Left lung (tissue), 14 donors: ENCODE measurements at places on chromosomes 2 and 18. TPM values are rescaled to one million over a fixed set of nuclear protein-coding genes. Genes with fewer than 3 reads are reported as not detected.

DNA sequence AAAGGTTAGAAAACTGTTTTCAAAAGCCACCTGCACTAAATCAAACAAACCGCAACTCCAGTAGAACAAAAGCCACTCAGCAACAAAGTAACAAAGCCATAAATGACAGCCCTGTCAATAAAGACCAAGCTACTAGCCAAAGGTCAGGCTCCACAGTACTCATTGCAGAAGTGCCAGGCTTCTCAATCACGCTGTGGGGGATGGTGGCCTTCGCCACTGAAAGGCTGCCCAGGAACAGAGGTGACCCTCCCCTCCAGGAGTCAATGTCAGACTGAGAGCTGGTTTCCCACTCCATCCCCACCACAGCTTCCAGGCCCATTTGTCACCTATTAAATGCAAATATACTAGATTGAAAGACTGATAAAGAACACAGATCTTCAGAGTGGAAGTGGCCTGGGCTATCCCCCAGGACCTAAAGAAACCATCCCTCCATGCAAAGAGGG lies 5.9 kb downstream of the ATP8B1 start:
- DNase-seq, result peak; percentile 47

DNA sequence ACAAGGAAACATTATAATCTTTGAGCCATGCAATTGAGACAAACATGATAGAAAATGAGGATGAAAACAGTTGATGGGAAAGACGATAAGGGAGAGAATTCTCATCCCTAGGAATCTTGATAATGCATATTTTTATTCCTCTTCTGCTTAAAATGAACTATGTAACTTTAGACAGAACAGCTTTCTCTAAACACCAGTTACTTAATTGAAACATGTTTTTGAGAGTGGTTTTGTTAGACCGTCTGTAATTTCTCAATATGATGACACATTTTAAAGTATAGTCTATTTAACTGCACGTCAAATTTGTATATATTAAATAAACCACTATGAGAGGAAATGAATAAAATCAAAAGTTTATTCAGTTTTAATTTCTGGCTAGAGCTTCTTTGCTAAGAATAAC lies 1453.9 kb upstream of the NXPH2 start:
- DNase-seq, result no peak

DNA sequence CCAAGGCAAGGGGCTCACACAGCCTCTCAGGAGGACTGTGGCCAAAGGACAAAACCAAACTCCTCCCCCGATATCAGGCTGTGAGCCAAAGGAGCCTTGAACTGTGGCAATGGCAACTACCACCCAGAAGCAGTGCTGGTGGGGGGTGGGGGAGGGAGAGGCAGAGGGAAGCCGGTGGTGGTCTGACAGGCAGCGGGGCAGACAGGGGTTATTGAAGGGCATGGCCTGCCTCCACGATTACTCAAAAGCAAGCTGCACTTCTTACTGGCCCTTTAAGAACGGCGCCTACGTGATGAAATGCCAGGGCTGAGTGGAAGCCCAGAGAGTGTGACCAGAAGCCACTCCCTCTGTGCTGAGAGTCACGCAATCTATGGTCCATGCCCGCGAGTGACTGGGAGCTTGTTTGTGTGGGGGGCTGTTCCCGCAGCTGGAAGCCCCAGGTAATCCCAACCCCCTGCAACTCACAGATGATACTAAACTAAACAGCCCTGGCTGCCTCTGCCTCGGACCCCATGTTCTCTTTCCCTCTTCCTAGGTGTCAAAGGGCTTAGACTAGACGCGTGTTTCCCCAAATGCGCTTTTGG lies 128.2 kb upstream of the CXCR4 start:
- DNase-seq, result peak; percentile 77

DNA sequence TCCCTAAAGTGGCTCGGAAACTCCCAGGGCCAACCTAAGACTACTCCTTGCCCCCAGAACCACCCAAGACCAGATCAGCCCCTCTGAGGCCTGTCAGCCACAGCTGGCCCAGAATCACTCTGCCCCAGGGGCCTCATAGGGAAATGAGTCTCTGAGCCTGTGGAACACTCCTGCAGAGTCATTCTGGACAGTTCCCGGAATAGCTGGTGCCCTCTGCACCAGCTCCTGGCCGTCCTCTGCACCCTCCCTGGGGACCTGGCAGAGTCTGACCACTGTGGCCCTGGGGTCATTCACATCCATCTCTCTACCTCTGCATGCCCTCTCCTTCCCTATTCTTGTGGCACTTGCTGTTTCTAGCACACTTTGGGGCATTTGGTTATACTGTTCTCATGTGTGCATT lies 14.6 kb upstream of the TMEM214 start:
- DNase-seq, result no peak

DNA sequence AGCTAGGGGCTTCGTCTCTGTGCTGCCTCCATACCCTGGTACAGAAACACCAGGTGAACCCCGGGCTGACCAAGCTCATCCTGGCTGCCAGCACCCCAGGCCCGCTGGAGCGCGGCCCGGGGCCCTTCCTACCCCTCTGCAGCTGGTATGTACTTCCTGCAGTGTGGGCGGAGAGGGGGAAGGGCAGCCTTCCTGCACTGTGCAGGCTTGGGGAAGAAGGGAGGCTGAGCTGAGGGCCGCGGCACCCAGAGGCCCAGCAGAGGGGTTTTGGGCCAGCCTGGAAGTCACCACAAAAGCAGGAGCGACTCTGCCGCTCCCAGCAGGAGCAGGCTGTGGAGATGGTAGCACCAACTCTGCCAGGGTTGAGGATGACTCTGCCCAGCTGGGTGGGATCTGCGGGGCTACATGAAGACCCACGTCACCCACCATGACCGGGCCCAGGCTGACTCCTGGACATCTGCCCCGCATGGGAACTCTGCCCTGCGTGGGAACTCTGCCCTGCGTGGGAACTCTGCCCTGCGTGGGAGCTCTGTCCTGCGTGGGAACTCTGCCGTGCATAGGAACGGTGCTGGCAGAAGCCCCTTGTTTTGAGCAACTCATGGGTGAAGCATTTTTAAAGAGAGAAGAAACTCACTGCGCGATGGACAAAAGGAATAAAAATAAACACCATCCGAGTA lies 273.3 kb downstream of the NDUFA10 start:
- no peak for DNase-seq

DNA sequence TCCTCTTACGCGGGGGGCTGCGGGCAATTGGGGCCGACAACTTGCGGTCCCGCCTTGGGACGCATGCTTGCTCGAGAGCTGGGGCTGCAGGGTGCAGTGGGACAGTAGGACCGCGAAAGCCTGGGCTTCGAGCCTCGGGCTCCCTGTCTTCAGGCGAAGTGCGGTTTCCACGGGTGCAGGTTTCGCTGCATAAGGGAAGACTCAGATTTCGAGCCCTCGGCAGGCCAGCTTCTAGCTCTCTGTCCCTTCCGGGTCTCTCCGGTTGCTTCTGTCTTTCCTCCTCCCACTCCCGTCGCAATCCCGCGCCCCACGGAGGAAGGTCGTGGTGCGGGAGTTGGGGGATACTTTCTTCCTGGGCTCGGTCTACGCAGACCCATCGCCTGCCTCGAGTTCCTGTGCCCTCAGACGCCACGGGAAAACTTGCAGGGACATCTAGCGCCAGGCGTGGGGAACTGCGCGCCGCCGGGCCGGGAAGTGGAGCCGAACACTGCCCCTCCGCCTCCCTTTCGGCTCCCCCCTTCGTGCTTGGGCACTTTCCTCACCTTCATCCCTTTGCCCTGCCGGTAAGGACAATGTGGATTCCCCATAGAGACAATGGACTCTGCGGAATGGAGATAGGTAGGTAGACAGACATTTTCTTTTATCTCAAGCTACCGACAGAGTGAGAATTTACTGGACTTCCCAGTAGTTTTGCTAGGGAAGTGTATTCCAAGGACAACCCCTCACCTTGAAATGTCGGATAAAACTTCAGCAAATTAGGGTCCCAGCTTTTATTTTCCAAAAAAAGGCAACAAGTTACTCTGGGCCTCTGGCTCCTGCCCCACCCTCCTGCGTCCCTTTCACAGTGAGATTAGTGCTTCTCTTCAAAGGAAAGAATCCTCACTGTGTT lies 4.2 kb upstream of the HOXD13 start:
- DNase-seq, result no peak

DNA sequence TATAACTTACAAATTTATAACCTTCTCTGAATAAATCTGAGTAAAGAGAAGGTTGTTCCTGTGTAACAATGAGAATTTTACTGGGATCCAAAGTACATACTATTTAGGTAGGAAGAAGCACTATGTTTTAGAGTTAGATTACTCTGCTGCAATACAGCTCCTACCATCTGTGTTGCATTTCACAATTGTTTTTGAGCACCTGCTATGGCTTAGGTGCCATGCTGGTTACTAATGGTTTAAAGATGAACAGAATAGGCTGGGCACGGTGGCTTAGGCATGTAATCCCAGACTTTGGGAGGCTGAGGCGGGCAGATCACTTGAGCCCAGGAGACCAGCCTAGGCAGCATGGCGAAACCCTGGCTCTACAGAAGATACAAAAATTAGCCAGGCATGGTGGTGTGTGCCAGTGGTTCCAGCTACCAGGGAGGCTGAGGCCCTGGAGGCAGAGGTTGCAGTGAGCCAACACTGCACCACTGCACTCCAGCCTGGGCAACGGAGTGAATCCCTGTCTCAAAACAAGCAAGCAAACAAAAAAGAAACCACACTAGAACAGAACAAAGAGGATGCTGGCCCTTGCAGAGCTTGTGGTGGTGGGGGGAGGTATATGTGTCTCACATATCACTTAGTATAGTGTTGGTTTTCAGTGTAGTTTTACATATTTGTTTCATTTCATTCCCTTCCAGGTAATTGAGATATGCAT lies 56.7 kb downstream of the SPTBN1 start:
- DNase-seq, result no peak

- DNase-seq, result no peak
Measured at GRCh38 chr2:192122946-192123345, 71.8 kb downstream of the TMEFF2 start.

DNA sequence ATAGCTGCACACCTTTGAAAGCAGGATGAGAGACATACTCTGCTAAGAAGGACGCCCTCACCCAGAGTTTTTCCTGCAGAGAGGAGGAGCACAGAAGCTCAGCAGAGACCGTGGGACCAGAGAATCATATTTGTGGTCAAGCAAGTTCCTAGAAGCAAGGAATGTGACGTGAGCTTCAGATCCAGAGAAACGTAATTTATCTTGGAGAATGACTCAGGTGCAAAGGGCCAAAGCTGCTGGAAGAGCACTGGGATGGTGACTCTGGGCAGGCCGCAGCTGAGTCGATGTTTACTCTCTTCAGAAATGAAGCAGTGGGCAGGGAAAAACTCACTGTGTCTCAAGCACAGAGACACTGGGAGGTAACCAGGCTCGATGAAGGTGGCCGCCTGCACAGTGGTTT lies 50.1 kb upstream of the IGFBP2 start:
- no peak for DNase-seq

GRCh38 chr2:35651688-35652323 lies 703.8 kb upstream of the CRIM1 start:
- DNase-seq, result no peak

- DNase-seq, result no peak
Measured at GRCh38 chr18:13398631-13399030, 180.1 kb downstream of the LDLRAD4 start.

DNA sequence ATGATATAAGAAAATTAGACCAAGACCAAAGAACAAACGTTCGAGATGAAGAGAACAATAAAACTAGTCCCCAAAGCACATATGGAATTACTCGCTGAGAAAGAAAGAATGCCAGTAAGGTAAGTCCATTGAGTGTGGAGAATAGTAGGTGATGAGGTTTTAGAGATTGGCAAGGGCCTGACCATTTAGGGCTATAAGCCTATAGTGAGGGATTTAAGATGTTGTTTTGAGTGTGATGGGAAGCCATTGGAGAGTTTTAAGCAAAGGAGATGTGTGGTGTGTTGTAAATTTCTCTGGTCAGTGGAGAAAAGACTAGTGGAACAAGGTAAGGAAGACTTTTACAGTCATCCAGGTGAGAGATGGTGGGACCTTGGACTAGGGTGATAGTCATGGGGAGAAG lies 151.1 kb downstream of the MCFD2 start:
- DNase-seq, result no peak

GRCh38 chr2:181104512-181105115 lies 124.2 kb downstream of the UBE2E3 start:
- no peak for DNase-seq

GRCh38 chr2:180006781-180007579 lies at the start of gene CWC22:
Gene CWC22 (minus strand): TSS chr2:180007297. CDS start chr2:179993341, 13,956 bp downstream.
- peak; percentile 94 for DNase-seq

DNA sequence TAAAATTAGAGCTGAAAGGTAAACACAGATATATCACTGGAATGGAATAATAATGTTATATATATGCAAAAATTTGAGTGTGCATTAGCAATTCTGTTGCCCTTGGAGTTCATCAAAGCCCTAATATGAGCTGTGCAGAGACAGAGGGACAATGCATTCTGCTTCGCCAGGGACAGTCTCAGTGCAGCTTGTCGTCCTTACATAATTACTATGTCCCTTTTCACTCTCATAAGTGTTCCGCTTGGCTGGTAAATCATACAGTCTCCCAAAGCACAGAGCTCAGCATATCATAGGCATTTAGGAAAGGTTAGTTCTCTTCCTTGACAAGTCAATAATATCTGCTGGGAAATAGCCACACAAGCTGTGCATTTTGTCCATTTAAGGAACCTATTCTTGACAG lies 30.7 kb downstream of the MAPK4 start:
- DNase-seq, result no peak

- DNase-seq, result no peak
Measured at GRCh38 chr2:84452624-84453023, 6.5 kb downstream of the SUCLG1 start.

- DNase-seq, result no peak
Measured at GRCh38 chr2:200655918-200656580, 70.2 kb downstream of the AOX1 start.

GRCh38 chr2:17093712-17094111 lies 424.5 kb downstream of the RAD51AP2 start:
- DNase-seq, result no peak

The SLC30A3 gene
- polyA plus RNA-seq, result 0.69 TPM

The HOXD12 gene
- not detected for polyA plus RNA-seq

The GNLY gene
- polyA plus RNA-seq, result 2.1 TPM

The ANKRD23 gene
- polyA plus RNA-seq, result 7.9 TPM

The CCBE1 gene
- 96.5 TPM for polyA plus RNA-seq

The EDAR gene
- 7.4 TPM for polyA plus RNA-seq

The SERPINB8 gene
- 3.7 TPM for polyA plus RNA-seq

The RNF181 gene
- 105 TPM for polyA plus RNA-seq

The MAL gene
- 2.4 TPM for polyA plus RNA-seq

The PPP1R1C gene
- polyA plus RNA-seq, result 2.9 TPM

The IL18RAP gene
- 0.99 TPM for polyA plus RNA-seq

The QPCT gene
- 4.1 TPM for polyA plus RNA-seq

The PLGLB2 gene
- 2.6 TPM for polyA plus RNA-seq

The CPLX4 gene
- not detected for polyA plus RNA-seq

The INPP5D gene
- 15.1 TPM for polyA plus RNA-seq
